Activated CD8-positive, alpha-beta T cell treated with anti-CD3 and anti-CD28 coated beads, Interleukin-2, amount 10 ng/mL, durations not matched to agents 7 days and 5 days (primary cell): ENCODE measurements at places on chromosomes 7 and 10.

GRCh38 chr10:20977300-20977699 is 80.2 kb upstream of the NEBL start:
- no peak overlapping the region for H3K4me3 ChIP-seq
- no peaks in the 10 kb centered on the region for H3K4me1 ChIP-seq
- H3K27ac ChIP-seq: no peak overlapping the region
- H3K36me3 ChIP-seq: no peaks in the 10 kb centered on the region
- DNase-seq: no peak

- no peaks in the 10 kb centered on the region for H3K36me3 ChIP-seq
- peaks cover 2% of the 10 kb centered on the region for H3K27me3 ChIP-seq
- H3K4me3 ChIP-seq: no peak overlapping the region
These were observed 310.1 kb downstream of the MDFIC start for GRCh38 chr7:115232041-115232440.

DNA sequence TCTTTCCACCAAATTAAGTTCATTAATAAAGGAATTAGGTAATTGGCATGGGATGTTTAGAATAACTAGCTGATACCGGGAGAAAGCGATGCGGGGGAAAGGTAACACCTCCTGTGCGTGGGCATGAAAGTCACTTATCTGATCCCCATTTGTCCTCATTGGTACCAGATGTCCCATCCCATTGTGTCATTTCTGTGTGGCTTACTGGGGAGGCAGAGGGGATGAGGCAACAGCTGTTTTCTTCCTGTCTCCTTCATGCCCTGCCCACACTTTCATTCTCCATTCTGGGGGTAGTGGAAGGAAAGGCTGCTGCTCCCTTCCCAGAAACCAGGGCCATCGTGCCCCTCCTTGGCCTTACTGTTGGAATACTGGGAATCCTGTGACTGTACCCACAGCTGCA is 27.1 kb downstream of the EEPD1 start:
- H3K27me3 ChIP-seq: no peaks in the 10 kb centered on the region
- H3K27ac ChIP-seq: no peak overlapping the region
- H3K4me3 ChIP-seq: no peak overlapping the region

DNA sequence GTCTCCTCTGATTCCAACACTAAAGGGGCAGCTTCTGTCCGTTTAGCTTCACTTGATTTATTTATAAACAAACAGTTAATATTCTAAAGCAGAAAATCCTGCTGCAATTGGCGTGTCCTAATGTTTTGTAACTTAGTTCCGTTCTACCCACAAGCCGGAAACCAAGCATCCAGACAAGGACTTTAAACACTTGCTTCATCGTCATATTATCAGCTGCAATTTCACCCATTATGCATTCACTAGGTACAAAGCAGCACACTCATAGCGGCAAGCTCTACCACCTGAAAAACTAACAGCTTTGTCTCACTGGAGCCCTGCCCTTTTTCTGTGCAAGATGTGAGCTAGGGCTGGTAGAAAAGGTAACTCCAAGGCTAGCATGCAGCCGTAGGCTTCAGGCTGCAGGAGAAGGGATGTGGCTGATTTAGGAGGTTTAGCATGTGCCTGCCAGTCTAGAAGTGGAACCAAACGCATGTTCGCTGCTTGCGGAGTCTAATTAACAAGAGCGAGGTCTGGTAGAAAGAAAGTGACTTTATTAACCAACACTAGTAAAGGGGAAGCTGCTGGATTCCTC is 43.7 kb upstream of the BPGM start:
- DNase-seq: no peak
- peaks cover 4% of the 10 kb centered on the region for H3K4me1 ChIP-seq
- no peak overlapping the region for H3K4me3 ChIP-seq
- H3K27me3 ChIP-seq: peaks cover 30% of the 10 kb centered on the region
- H3K27ac ChIP-seq: no peak overlapping the region

DNA sequence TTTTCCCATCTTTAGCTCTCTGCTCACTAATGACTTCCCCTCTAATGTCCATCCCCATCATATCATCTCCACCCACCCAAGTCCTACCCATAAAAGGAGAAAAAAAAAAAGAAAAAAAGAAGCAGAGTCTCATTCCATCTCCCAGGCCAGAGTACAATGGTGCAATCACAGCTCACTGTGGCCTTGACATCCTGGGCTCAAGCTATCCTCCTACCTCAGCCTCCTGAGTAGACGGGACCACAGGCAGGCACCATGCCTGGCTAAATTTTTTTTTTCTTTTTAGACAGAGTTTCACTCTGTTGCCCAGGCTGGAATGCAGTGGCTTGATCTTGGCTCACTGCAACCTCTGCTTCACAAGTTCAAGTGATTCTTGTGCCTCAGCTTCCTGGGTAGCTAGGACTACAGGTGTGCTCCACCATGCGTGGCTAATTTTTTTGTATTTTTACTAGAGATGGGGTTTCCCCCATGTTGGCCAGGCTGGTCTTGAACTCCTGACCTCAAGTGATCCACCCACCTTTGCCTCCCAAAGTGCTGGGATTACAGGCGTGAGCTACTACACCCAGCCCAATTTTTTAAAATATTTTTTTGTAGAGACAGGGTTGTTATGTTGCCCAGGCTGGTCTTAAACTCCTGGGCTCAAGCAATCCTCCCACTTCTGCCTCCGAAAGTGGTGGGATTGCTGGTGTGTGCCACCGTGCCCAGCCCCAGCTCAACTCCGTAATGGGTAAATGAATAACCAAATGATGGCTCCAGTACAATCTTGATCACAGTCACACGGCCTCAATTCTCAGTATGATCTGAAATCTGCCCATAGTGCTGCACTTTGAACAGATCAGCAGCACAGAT is 24.6 kb upstream of the SGMS1 start:
- DNase-seq: no peak
- H3K36me3 ChIP-seq: no peaks in the 10 kb centered on the region
- H3K4me3 ChIP-seq: no peak overlapping the region
